ENCODE measurements at places on chromosomes 5 and 9.
A peak's percentile ranks its signal among the peaks of the same experiment; 100 is the strongest.

DNA sequence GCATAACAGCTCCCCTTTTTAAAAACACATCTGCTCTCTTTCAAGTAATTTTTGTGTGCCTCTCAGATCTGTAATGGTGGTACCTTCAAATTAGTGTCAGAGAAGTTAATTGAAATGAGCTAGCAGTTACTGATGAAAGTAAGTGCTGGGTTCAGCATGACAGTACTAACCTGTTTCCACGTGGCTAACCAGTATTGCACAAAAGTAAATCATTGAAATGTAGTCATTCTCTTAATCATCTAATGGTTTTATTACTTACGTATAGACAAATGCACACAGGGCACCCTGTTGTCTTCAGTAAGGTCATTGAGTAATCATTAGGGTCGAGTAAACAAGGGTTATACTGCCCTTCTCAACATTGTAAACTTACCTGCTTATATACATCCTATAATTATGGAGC, 157.8 kb upstream of the PRR16 start:
- DNase-seq: no peak

DNA sequence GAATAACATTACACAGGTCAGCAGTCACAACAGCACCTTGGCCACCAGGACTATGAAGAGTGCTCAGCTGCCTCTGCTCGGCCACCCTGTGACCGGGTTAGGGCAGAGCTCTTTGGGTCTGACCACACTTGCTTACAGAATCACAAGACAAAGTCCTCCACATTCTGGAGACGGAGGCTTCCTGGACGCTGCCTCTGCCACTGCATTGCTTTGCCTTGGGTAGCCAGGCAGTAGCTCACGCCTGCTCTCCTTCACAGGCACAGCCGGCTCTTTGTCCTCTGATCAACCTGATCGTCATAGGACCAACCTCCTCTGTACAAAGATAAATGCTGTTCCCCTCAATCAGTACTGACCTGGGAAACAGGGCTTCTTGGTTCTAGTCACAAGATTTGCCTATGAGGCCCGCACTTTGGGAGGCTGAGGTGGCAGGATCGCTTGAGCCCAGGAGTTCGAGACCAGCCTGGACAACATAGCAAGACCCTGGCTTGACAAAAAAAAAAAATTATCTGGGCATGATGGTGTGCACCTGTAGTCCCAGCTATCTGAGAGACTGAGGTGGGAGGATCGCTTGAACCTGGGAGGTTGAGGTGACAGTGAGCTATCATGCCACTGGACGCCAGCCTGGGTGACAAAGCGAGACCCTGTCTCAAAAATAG, 128.4 kb upstream of the IER5L start:
- peak; percentile 39 for DNase-seq

DNA sequence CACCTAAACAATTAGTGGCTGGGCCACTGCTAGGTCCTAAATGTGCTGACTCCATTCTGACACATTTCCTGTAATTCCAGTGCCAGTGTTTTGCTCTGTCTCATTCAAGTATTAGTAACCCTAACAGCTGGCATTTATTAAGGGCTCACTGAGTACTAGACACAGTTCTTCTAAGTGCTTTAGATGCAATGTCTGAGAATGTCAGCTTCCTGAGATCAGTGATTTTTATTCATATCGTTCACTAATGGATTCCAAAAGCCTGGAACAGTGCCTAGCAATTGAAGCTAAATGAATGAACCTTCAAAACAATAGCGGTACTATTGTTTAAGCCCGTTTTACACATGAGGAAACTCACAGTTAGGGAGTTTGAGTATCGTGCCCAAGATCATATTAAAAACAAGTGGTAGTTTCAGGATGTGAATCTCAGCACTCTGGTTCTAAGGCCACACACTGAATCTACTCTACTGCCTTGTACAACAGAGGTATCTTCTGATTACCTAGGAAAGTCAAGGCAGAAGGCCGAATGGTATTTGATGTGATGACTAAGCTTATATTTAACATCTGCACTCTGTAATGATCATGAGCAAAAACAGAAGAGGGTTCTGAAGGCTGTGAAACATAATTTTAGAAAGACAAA, 304.0 kb downstream of the PJA2 start:
- DNase-seq: no peak

DNA sequence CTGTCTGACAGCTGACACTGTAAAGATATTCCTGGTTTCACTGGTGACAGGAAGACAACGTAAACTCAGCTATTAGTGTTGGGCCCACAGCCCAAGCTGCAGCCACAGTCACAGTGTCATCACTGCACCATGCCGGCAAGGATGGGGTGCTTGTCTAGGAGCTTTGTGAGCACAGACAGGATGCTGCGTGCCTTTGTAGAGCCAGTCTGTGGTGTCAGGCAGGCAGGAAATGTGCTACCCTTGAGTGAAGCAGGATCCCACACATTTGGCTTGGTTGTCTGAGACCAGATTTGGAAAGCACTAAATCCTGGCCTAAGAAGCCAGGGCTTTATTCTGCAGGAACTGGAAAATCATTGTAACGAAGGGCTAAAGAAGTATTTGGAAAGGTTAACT, 121.6 kb upstream of the ADAMTS16 start:
- no peak for DNase-seq

GRCh38 chr5:78908173-78909061, 76.7 kb downstream of the ARSB start:
- DNase-seq: peak; percentile 63

GRCh38 chr9:81611664-81612063, 77.7 kb downstream of the TLE1 start:
- DNase-seq: no peak

- DNase-seq: no peak
These were observed 232.3 kb downstream of the IRX2 start for GRCh38 chr5:2519153-2519552.

Data from sciatic nerve (tissue), 2 donors.